ENCODE measurements at places on chromosomes 2 and 18. TPM values are rescaled to one million over a fixed set of nuclear protein-coding genes. Genes with fewer than 3 reads are reported as not detected.

DNA sequence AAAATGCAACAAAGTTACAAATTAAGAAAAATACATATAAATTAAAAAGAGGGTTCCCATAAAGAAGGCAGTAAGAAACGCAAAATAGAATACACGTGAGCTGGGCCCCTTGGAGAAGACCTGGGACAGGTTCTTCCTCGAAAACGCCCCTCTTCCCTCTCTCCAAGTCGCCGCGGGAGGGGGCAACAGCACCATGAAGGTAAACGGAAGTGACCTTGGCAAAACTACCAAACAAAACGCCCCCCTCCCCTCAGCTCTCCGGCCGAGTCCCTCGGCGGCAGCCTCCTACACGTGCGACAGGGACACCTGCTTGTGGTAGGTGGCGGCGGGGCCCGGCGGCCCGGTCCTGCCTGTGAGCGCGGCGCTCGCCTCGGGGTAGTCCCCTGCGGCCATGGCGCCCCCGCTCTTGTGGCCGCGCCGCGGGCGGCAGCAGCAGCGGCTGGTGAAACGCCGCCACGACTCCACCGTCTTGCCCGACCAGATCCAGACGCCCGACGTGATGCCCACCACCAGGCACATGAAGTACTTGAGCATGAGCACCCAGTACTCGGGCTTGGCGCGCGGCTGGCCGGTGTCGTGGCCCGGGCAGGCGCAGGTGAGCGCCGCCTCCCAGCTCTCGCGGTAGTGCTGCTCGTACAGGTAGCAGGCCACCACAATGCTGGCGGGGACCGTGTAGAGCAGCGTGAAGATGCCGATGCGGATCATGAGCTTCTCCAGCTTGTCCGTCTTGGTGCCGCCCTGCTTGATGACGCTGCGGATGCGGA lies 2.8 kb downstream of the FZD5 start:
- DNase-seq: no peak

- DNase-seq: no peak
Measured at GRCh38 chr2:197284956-197285355, 25.6 kb downstream of the ANKRD44 start.

- DNase-seq: no peak
Measured at GRCh38 chr2:161870401-161870930, 203.5 kb downstream of the DPP4 start.

GRCh38 chr2:150548527-150548926 lies 61.1 kb upstream of the RND3 start:
- no peak for DNase-seq

DNA sequence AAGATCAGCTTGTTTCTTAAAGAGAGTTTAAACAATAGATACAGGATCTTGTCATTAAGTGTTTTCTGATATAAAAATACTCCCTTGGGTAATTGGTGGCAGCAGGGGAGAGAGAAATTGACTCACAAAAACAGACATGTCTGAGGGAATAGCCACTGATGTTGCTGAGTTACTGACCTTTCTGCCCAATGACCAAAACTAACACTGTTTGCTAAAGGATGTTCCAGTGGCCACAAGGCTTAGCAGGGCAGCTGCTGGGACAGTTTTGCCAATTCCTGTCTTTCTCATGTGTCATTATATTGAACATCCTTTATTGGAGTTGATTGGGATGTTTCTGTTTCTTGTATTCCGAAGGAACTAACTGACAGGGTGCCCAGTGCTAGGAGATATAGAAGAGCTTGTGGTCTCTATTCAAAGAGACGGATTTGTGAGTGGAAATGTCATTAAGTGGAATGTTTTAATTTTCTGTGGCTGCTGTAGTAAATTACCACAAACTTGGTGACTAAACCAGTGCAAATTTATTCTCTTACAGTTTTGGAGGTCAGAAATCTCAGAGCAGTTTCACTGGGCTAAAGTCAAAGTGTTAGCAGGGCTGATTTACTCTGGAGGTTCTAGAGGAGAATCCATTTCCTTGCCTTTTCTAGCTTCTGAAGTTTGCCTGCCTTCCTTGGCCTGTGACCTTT lies 124.8 kb upstream of the RMDN2 start:
- DNase-seq: no peak

- DNase-seq: no peak
Measured at GRCh38 chr18:55838841-55839240, 250.8 kb upstream of the TCF4 start.

GRCh38 chr2:42878581-42878980 lies 86.2 kb upstream of the HAAO start:
- DNase-seq: no peak

DNA sequence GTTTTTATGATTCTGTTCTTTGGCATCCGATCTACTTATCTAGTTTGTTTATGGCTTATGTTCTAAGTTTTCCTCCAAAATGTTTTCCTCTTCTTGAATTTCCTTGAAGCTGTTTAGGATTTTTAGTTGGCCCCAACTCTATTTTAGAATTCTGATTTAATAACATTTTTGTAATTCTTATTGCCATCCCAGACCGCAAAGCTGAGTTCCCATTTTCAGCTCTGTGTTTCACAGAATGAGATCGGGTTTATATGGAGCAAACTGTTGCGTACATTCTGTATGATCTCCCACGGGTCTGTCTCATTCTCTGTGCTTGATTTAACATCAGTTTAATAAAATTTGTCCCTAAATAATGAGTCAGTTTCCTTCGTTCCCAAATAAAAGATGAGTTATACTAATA lies 59.3 kb downstream of the DPP4 start:
- DNase-seq: no peak

DNA sequence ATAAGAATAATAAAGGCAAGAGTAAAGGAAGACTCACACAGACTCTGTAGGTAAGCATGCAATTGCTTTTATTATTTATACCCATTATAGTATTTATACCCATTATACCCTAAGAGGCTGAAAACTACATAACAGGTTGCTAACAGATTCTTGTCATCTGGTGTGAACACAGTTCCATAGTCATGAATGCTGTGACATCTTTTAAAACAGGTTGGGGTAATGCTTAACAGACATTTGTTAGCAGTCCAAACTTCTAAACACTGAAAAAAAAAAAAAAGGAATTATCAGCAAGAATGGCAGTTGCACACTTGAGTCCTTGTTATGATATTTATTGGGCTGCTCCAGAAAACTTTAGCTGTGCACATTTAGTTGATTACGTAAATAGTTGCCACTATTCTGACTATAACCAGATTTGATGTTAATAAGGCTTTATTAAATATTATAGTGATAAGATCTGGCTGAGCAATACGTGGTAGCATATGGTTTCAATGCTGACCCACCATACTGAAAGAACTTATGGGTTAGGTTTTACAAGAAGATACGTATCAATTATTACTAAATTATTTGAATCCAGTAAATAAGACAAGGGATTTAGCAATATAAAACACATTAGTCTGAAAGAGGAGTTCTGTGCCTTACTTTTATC lies 888.8 kb downstream of the LRRTM4 start:
- no peak for DNase-seq

- DNase-seq: no peak
Measured at GRCh38 chr2:164678631-164679149, 57.4 kb upstream of the GRB14 start.

GRCh38 chr2:101533561-101534148 lies 58.7 kb upstream of the RFX8 start:
- peak; percentile 78 for DNase-seq

GRCh38 chr2:218387369-218388194 lies 5.5 kb downstream of the SLC11A1 start:
- DNase-seq: no peak

- no peak for DNase-seq
Measured at GRCh38 chr18:32439802-32440201, 30.9 kb downstream of the GAREM1 start.

- DNase-seq: no peak
Measured at GRCh38 chr2:120402067-120402433, 56.1 kb downstream of the INHBB start.

DNA sequence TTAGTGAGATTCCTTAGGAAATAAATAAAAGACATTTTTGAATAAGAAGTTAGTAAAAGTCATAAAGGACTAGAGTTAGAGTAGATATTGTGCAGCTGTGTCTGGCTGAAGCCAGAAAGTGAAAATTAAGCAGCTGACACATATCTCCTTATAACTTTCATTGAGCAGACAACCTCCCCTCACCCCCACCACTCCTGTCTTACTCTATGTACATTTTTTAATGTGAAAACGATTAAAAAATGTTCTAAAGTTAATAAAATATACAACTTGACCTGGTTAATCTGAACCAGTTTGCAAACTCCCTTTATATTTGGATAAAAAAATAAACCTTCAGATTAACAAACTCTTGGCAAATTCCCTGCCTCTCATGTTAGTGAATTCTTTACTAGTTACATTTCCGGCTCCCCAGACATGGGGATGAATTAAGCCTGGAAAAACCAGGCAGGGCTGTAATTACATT lies 462.8 kb downstream of the MEIS1 start:
- DNase-seq: no peak

- no peak for DNase-seq
Measured at GRCh38 chr2:237798236-237799059, at the start of gene RBM44. RBM44 (plus strand) TSS chr2:237798779; CDS start chr2:237813610, 14,831 bp downstream.

GRCh38 chr2:8641301-8641965 lies 40.4 kb upstream of the ID2 start:
- DNase-seq: no peak

GRCh38 chr2:100344433-100344832 lies 22.1 kb upstream of the LONRF2 start:
- no peak for DNase-seq

- DNase-seq: no peak
Measured at GRCh38 chr2:21779786-21780185, 656.0 kb downstream of the TDRD15 start.

DNA sequence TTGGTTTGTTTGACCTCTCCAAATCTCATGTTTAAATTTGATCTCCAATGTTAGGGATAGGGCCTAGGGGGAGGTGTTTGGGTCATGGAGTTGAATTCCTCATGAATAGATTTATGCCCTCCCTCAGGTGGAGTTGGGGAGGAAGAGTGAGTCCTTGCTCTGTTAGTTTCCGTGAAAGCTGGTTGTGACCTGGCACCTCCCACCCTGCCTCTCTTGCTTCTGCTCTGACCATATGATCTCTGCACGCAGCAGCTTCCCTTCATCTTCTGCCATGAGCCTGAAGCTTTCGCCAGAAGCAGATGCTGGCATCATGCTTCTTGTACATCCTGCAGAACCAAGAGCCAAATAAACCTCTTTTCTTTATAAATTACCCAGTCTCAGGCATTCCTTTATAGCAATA lies 231.6 kb upstream of the ERBB4 start:
- no peak for DNase-seq

DNA sequence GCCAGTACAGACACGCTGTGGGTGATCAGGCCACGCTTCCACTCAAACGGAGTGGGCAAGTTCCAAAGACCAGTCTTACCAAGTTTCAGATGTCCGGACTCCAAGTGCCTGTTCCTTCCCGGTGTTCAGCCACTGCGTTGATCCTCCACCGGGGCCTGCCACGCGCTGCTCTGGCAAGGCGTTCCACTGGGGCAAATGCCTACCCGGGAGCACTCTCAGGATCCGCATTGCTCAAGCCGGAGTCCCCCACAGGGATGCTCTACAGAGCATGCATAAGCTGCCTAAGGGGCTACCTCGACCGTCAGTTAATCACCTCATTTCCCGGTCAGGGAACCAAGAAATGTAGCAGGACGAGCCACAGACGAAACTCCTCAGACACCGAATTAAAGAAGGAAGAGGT lies 37.0 kb upstream of the CLASP1 start:
- DNase-seq: no peak

GRCh38 chr2:120602251-120602650 lies 133.4 kb upstream of the GLI2 start:
- DNase-seq: no peak

DNA sequence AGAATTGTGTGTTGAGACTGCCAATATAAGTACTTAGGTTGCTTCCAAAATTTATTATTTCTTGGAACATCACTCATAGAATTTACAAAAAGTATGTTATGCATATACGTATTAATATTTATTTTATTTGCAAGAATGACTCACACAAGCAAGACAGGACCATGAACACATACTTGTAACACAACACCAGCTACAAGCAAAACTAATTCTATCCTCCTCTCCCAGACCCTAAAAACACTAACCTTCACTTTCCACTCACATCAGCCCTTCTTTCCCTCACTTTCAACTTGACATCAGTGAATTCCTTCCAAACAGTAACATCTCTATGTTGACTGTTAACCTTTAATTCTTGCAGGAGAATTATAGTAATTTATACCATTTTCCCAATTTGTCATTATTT lies 24.3 kb downstream of the OSBPL1A start:
- no peak for DNase-seq

DNA sequence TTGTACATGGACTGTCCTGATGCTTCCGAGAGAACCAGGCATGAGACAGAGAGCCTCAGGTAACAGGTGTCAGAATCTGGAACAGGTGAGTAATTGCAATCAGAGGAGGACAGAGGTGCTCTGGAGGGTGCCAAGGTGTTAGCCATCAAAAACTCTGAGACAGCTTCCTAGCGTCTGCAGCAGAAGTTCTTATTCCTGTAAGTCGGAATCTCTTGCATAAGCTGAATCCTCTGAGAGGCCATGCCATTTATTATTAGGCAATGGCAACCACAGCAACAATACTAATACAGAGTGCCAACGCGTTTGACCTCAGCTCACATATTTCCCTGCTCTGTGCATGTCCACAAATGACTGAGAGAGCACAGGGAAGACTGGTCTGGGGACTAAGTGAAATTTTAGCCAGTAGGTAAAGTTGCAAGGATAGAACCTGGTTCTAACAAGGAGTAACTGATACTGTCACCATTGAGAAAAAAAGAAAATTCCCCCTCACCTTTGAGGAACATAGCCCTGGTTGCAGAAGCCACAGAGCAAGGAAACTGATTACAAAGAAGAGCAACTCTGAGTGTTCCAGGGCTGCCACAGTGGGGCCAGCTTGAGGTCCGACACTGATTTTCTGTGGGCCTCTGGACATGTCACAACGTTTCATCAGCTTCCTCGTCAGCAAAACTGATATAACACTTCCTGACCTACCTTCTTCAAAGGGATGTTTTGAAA lies 55.1 kb upstream of the ACSL3 start:
- DNase-seq: no peak

GRCh38 chr2:148979164-148979918 lies 59.2 kb upstream of the LYPD6B start:
- DNase-seq: no peak

GRCh38 chr18:13374468-13375301 lies 156.1 kb downstream of the LDLRAD4 start:
- peak; percentile 74 for DNase-seq

DNA sequence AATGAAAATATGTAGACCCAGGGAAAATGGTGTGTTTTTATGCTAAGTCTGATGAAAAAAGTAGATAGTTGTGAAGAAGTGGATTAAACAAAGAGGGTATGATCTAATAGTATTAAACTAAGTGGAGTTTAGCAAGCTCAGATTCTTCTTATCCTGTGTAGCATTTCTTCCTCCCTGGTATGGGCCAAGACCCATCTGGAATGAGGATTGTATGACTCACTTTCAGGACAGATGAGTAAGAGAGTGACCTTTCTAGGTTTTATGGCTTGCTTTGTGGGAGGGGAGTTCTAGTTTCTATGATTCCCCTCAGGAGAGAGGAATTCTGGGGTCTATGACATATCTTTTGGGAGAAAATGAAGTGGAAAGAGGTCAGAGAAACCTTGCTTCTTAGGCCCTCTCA lies 550.1 kb downstream of the SPAG16 start:
- DNase-seq: no peak

Gene TEX51
- not detected for total RNA-seq

Gene IRS1
- total RNA-seq: 13.9 TPM

Gene ATOH8
- total RNA-seq: 3.0 TPM

Gene ZNF892
- total RNA-seq: 31.7 TPM

Gene PSMA8
- total RNA-seq: not detected

Gene C2orf81
- total RNA-seq: 0.62 TPM

Gene AGXT
- not detected for total RNA-seq

Gene POTEC
- not detected for total RNA-seq

Gene FEZ2
- total RNA-seq: 54.3 TPM

Gene DSG4
- total RNA-seq: not detected

Gene FOSL2
- total RNA-seq: 6.2 TPM

Gene SELENOI
- total RNA-seq: 70.2 TPM

Data from occipital lobe (tissue), 3 donors.